ENCODE measurements at places on chromosomes 1 and 21.

DNA sequence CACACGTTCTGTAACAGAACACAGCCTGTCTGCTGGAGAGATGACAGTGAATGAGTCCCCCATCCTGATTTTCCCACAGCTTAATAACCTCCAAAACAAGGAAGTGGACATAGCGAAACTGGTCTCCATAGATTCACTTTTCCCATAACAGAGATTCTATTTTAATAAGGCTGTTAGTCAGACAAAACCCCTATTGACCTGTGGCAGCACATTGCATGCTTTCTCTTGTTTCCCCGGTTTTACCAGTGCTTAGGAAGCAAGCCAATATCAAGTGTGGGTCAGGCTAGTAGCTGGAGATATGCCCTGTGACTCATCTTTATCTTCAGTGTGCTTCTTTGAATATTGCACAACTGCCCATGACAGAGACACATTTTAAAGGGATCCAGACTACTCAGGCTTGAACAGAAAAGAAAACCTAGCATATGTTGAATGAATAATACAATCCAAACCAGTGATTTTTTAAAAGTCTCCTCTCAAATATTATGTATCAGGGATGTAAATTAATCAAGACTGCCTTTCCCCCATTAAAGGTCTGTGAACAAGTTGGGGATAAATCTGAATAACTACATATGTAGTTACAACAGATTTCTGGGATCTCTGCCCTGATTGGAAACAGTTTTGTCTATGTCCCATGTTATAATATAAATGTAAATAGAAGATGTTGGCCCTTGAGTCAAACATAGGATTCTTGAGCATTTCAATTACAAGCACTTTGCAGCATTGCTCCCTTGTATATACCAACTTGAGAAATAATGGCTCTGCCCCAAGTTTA is 11.9 kb upstream of the CLDN8 start:
- no peak for DNase-seq

- no peak for DNase-seq
Observed at GRCh38 chr21:28770867-28771661, 221.6 kb downstream of the LTN1 start.

GRCh38 chr1:41915786-41916571 is 2.7 kb downstream of the HIVEP3 start:
- peak; percentile 33 for DNase-seq

DNA sequence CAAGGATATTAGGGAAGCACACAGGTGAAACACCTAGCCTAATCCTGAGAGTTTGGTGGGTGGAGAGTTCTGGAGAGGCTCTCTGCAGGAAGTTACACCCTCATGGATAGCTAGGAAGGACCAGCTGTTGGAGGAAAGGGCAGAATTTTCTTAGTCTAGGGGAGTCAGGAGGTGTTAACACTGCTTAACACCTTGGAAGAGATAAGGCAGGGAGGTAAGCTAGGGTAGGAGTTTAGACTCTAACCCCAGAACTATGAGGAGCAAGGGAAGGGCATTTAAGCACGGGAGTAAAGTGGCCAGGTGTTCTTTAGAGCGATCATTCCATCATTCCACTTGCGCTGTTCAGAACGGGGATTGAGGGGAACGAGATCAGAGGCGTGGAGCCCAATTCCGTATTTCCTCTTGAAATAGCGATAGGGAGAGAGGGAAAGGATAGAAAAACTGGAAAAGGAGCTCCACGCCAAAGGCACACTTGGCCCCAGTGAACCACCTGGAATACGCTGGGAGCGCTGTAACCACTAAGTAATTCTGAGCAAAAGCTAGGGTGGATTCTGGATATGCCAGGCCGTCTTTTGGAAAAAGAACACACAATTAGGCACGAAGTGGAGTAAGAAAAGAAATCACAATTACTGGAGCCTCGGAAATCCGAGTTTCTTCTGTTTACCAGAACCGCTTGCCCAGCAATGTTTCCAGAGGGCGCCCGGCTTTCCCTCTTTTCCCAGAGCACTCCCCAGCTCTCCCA is 1.5 kb upstream of the GPR137B start:
- DNase-seq = no peak

GRCh38 chr1:165117482-165117881 is 239.0 kb downstream of the LMX1A start:
- DNase-seq = no peak

DNA sequence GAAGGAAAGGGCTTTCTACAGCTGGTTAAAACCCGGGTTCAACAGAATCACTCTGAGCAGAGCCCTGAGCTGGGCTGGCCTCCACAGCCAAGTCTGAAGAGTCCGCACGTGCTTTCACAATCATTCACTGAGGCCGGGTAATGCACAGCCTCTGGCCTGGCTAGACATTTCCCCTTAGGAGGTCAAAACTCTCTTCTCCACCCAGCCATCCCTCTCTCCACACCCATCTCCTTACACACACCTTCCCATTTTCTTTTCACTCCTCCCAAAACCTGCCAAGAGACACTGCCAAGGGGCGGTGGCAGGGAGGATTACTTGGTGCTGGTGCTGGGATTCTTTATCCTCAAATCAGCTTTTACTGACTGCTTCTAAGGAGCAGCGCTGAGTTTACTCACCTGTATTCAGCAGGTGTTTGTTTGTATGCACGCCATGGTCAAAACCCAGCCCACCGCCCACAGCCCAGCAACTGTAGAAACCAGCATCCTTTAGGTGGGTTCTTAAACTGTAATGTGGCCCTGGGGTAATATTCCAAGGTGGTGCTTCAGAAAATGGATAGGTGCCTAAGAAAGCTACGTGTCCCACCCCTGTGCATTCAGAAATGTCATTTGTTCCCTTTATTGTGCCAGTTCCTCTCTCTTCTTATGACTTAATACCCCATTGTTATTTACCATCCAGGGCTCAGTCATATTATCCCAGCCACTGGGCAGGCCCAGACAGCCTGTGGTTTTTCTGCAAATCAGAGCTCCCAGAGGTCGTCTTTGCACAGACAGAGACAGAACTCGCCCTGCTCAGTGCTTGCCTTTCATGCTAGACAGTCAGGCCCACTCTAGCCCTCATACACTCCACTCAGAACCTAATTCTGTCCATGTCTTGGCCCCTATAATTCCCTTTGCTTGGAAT is 80.2 kb downstream of the ADSS2 start:
- DNase-seq = no peak

DNA sequence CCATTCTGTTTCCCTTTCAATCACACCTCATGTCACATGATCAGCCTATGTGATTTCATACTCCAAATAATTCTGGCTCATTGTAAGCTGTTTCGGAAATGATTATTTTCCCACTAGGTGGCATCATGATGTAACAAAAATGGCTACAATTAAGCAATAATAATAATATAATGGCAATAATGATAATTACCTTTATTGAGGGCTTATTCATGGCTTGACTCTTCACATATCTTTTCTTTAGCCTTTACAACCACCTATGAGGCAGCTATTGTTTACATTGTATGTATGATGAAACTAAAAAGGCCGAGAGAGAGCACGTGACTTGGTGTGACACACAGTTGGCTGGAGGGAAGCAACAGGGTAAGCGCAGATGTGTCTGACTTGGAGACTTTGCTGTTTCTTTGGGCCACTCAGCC is 12.5 kb upstream of the KPRP start:
- no peak for DNase-seq

DNA sequence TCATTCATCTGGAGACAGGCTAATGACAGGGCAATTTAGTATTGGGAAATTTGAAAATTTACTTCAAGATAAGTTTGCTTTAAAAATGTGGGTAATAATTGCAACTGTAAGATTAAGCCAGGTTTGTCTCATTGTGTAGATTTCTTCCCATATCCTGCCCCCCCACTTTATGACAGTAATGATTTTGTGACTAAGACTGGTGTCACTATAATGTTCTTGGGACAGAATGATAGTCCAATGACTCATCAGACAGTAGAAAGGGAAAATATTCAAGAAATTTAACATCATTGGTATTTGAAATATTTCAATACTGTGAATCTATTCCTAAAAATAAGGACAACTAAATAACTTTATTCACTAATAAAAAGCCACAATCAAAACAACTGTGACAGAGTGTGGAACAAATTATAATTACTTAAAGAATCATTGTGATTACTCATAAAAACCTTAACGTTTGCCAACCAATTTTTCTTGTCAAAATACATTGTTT is 36.7 kb downstream of the FH start:
- DNase-seq = no peak

DNA sequence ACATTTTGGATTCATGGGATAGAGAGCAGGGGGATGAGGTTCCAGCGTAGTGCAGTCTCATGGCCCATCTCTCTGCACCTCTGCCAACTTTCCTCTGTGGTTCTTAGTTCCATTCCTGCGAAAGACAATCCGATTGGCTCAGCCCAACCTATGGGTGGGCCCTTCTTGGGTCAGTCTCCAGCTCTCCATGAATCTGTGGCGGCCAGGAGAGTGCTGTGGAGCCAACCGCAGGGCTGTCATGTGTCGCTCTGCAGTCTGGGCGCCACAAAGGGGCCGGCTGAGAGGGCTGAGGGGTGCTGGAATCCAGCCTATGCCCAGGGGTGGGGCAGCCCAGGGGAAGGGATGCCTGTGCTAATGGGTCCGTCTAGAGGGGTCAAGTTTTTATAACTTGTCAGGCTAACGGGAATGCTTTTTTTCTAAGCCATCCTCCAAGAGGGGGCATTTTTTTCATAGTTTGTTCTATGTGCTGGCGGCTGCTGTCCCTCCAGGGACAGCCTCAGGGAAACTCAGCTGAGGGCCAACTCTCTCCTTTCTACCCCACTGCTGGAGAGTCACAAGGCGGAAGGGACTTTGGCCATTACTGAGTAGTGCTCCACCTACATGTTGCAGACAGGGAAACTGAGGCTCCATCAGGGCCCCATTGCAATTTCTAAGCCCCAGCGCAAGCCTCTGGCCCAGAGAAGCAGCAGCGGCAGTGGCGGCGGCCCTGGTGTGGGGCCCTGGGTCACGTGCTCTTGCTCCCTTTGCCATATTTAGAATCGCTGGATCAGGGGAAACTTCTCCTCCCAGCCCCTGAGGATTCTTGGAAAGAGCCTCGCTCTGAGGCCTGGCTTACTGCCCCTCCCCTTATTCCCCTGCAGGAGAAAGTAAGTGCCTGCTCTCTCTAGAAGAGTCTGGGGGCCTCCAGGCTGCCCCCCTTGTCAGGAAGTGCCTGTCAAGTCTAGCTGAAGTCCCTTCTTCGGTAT is 23.4 kb downstream of the KCNQ4 start:
- DNase-seq = no peak

- no peak for DNase-seq
Observed at GRCh38 chr1:165632152-165632469, 1.1 kb downstream of the MGST3 start.

DNA sequence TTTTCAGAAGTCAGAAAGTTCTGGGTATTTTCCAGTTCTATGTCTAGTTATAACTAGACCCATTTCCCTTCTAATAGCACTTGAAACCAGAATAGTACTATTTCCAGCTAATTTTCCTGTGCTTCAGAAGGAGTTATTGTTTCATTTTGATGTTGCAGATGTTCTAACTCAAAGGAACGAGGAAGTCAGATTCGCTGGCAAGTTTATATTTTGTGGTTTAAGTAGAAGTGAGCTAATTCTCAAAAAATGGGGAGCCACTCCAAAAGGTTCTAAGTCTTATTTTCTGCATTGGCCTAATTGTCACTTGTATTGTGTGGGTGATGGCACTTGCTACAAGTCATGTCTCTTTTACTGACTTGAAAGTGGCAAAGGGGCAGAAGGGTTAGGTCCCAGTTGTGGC is 18.1 kb downstream of the CCDC185 start:
- no peak for DNase-seq

- peak; percentile 41 for DNase-seq
Observed at GRCh38 chr1:24507405-24507804, 4.8 kb downstream of the RCAN3 start.

DNA sequence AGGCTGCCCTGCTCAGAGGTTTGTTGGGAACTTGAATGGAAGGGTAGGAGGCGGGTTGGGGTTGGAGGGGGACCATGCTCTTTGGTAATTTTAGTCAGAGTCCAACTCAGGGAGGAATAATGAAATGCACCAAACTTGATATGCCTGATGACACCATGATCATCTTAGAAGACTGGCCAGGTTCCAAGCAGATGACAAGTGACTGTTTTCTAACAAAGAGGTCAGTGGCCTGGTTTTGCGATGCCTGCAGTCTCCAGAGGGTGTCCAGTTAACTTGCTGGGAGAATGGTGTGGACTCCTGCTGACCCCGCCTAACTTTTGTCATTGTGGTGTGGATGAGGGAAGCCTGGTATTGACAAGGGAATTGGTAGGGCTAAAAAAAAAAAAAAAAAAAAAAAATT is 12.4 kb downstream of the VANGL1 start:
- DNase-seq = no peak

DNA sequence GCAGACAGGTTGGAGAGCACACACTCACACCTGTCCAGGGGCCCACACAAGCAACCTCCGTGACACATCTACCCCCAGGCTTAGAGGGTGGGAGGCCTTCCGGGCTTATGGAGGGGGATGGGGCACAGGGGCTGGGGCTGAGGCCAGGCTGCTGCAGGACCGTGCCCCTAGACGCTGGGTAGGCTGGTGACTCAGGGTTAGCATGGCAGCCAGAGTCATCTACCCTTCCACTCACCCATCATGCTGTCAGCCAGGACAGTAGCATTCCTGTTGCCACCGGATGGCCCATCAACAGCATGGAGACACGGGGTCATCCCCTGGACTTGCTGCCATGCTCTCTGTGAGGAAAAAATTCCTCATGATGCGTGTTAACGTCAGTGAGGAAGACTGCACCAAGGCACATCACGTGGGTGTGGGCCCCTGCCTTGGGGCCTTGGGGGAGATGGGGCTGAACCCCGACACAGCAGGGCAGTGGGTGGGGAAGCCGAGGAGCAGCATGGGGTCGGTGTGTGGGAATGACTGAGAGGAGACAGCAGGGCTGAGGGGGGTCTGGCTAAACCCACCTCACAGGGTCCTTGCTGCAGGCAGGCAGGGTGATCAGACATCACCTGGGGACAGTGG is 52.8 kb downstream of the WNT9A start:
- DNase-seq = peak; percentile 13

DNA sequence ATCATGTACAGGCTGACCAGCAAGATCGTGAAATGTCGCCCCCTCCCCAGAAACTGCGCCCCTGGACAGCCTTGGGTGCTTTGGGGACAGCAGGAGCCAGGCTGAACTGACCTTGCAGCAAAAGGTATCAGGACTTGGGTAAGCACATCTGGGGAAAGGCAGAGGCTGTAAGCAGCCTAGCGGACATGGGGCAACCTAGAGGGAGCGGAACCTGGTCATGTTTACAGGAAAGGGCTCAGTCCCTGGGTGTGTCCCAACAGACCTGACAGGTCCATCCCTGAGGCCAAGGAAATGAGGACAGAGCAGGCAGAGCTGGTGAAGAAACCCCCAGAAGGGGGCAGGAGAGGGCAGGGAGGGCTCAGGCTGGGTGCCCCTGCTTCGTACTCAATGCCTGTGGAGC is 3.1 kb upstream of the S100A8 start:
- DNase-seq = no peak

- DNase-seq = no peak
Observed at GRCh38 chr1:171484760-171485374, 463 bp upstream of the PRRC2C start.
